ENCODE measurements at places on chromosomes 16 and 17. TPM values are rescaled to one million over a fixed set of nuclear protein-coding genes. Genes with fewer than 3 reads are reported as not detected.

The CHMP1A gene
- total RNA-seq: 75.8 TPM

The SOX9 gene
- total RNA-seq: 204 TPM

The RASL10B gene
- total RNA-seq: 7.2 TPM

The PRAC1 gene
- total RNA-seq: 56.7 TPM

The ELMO3 gene
- 36.7 TPM for total RNA-seq

DNA sequence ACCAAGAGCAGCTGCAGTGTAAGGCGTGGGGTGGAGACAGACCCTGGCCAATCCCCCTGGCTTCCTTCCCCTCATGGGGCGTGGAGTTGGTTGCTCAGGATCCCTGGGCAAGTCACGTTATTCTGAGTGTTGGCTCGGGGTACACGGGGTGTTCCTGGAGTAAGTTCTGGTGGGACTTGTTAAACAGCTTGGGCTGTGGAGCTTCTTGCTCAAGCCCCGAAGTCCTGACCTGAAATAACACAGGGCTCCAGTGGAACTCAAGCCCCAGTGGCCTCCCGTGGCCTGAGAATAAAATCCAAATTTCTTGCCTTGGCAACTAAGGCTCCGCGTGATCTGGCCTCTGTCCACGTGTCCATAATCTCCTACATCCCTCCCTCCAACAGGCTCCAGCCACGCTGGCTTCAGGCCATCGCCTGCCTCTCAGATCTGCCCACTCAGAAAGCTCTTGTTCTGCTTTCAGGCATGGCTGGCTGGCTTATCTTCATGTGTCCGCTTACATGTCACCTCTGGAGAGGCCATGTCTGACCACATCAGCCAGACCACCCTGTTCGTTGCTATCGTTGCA lies 49.3 kb upstream of the BCO1 start:
- no peak for DNase-seq

Data from prostate gland (tissue), 2 donors.